Fibroblast of lung (primary cell): ENCODE measurements at places on chromosomes 2 and 18. TPM values are rescaled to one million over a fixed set of nuclear protein-coding genes. Genes with fewer than 3 reads are reported as not detected.

The ASPRV1 gene
- total RNA-seq: 0.26 and 0.33 TPM in 2 replicates

The ACVR1C gene
- total RNA-seq: 0.26 and 0.83 TPM in 2 replicates

The IMPA2 gene
- 19.5 and 23.0 TPM in 2 replicates for total RNA-seq

The ADRA2B gene
- total RNA-seq: not detected in 2 replicates

The VWA3B gene
- total RNA-seq: 0.17 and 0.26 TPM in 2 replicates

The ADD2 gene
- 2.5 and 2.6 TPM in 2 replicates for total RNA-seq
